T follicular helper cell (primary cell): ENCODE measurements at places on chromosomes 2 and 18.

DNA sequence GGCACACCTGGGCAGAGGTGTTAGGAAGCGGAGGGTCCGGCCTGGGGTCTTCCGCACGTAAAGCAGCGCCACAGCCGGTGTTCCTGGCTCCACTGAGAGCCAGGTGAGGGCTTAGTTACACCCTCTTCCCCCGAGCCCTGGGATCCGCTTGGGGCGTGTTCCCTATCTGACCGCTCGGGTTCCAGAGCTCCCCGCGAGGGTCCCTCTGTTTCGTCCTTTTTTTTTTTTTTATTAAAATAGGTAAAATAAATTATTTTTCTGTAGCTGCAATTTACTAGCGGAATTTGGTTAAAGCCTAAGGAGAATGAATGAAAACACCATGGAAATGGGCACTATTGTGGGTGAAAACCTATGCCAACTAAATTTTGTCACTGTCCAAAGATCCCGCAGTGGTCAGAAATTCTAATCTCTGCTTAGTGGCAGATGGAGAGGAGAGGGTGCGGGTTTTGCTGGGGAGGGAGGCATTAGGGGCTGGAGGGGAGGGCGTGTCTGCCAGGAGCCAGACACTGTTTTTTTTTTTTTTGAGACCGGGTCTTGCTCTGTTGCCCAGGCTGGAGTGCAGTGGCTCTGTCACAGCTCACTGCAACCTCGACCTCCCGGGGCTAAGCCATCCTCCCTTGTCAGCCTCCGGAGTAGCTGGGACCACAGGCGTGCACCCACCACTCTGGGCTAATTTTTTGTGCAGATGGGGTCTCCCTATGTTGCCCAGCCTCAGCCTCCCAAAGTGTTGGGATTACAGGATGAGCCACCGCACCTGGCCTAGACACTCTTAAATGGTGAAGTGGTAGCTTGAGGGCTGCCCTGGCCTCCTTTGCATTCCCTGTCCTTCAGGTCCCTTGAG lies 834 bp downstream of the PDCL3 start:
- DNase-seq, result no peak

DNA sequence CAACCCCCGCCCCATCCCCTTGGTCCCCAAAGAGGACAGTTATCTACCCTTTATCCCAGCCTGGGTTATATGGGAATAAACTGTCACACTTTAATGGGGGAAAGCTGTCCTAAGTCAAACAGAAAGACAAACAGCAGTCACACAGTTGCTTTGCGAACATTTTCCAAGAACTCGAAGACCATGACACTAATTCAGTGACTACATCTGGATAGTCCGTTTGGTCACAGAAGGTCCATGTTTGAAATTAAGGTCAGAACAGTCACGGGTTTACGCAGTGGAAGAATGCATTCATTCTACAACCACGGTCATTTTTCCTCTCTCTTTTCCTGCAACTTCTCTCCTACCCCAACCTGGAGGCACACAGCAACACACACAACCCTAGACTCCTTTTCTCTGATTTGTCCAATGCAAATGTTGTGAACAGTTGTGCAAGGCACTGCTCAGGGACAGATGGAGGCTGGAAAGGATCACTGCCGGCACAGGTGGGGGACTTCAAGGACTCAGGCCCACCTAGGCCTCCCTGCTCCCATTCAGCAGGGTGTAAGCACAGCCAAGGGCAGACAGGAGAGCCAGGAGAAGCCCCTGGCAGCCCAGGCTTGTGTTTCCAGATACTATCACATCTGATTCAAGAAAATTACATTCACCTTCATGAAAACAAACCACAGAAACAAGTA lies 39.9 kb downstream of the ZNF516 start:
- DNase-seq, result no peak

- no peak for DNase-seq
Measured at GRCh38 chr2:162989507-162989906, 150.9 kb upstream of the KCNH7 start.

DNA sequence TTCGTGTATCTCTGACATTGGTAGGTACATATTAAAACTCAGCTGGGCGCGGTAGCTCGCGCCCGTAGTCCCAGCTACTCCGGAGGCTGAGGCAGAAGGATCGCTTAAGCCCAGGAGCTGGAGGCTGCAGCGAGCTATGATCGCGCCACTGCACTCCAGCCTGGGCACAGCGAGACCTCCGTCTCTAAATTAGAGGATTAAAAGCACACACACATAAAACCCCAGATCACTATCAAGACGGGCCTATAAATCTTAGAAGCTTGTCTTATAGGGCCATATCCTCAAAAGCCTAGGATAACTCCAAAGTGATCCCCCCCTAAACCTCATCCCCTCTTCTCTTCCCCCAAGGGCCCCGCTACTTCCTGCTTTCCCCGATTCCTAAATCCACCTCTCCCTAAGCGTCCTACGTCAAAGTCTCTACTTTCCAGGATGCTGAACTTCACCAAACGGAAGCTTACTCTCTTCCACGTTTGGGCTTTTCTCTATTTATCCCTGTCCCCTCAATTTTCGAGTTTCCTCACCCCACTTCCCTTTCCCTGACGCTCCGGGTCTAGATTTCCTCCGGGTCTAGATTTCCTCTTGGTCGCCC lies 707 bp downstream of the KRCC1 start:
- DNase-seq, result no peak
